Mucosa of gallbladder (tissue), 1 donor: ENCODE measurements at places on chromosomes 4 and X. TPM values are rescaled to one million over a fixed set of nuclear protein-coding genes. Genes with fewer than 3 reads are reported as not detected.

- no peak for DNase-seq
Observed at GRCh38 chrX:66046612-66047235, 6.8 kb upstream of the VSIG4 start.

- DNase-seq = no peak
Observed at GRCh38 chr4:169094656-169095231, 84.7 kb upstream of the CBR4 start.

DNA sequence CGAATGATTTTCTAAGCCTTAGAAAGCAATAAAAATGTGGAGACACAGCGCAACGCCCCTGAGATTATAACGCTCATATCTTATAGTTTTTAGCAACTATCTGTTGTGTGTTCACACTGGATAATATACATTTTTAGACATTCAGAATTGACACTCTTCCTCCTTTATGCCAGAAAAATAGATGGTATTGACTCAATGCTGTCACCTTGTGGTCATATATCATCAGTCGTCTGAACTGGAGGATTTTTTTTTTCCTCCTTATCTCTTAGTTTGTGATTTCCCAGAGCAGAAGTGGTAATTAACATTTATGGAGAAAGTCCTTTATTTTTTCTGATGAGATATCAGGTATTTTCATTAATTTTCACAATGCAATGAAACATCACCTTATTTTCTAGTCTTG, 759.6 kb downstream of the RAB28 start:
- DNase-seq = no peak

DNA sequence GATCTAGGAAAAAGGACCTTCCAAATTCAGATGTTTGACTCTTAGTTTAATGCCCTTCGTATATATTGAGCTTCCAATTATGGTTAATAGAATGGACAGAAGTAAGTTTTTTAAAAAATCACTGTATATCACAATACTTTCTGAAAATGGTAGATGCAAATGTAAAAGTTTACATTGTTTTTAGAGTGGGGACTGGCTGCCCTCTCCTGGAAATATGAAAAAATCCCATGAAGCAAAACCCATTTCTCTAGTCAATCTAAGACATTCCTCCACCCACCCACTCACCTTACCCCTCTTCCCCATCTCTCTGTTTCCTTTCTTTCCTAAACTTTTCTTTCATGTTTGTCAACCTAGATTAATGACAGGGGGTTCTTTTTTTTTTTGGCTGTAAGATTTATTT, 134.5 kb downstream of the ARHGAP6 start:
- DNase-seq = no peak

- DNase-seq = no peak
Observed at GRCh38 chr4:94642561-94642866, 115.2 kb upstream of the BMPR1B start.

GRCh38 chrX:101370888-101371504, 15.0 kb downstream of the BTK start:
- DNase-seq = no peak

The FAM47A gene
- total RNA-seq = not detected

The L1CAM gene
- total RNA-seq = 10.0 TPM

The AFP gene
- 2.4 TPM for total RNA-seq

The TMSB4X gene
- total RNA-seq = 4,832 TPM

The FAT4 gene
- 16.7 TPM for total RNA-seq
